ENCODE measurements at places on chromosomes 11 and 22.

DNA sequence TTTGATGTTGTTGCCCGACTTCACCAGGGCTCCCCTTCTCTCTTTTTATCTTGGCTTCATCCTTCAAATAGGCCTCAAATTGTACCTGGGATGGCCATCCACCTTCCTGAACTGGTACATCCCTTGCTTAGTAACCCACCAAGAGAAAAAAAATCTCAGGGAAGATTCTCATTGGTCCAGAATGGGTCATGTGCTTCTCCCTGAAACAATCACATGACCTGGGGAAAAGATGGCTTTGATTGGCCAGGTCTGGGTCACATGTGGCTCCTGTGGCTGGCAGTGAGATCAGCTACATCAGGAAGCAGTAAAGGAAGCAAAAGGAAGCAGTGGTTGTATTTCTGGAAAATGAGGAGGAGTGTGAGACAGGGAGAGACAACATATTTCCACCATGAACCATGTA, 540.2 kb downstream of the MIAT start:
- no peak for DNase-seq

DNA sequence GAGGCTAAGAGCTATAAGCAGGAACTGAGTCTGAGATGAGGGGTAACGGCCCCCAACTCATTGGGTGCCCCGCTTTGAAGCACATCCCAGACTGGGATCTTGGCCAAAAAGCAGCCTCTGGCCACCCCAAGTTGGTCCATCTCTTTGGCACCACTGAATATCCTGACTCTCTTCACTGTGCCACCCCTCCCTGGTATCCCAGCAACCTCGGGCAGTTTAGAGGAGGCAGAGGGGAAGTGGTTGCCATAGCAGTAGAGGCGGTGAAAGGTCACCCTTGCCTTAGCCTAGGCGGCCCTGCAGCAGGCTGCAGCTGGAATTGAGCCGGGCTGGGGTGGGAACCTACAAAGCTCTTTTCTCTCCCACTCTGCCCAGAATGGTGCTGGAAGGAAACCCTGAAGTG, 1.1 kb downstream of the PELI3 start:
- no peak for DNase-seq

- DNase-seq = no peak
Observed at GRCh38 chr11:128786507-128786906, 80.6 kb downstream of the KCNJ1 start.

GRCh38 chr11:96752221-96752620, 362.4 kb downstream of the JRKL start:
- DNase-seq = no peak

DNA sequence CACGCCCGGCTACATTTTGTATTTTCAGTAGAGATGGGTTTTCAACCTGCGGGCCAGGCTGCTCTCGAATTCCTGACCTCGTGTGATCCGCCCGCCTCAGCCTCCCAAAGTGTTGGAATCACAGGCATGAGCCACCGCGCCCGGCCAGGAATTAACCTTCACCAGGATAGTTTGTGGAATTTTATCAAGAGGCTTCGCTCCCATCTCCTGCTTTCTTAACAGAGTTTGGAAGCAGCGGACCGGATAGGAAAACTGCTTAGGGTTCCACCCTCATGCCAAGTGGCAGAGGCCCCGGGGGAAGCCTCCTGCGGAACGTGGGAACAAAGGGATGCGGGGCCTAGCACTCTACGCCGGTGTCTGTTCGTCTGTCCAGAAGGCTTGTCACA, 229.9 kb downstream of the ST3GAL4 start:
- no peak for DNase-seq

- no peak for DNase-seq
Observed at GRCh38 chr11:75450236-75450635, 17.2 kb upstream of the KLHL35 start.
